ENCODE measurements at places on chromosomes 12 and 14.

GRCh38 chr12:92779902-92780301, 77.1 kb downstream of the PLEKHG7 start:
- DNase-seq: no peak

GRCh38 chr14:105193916-105194782, 13.0 kb upstream of the NUDT14 start:
- peak; percentile 44 for DNase-seq

DNA sequence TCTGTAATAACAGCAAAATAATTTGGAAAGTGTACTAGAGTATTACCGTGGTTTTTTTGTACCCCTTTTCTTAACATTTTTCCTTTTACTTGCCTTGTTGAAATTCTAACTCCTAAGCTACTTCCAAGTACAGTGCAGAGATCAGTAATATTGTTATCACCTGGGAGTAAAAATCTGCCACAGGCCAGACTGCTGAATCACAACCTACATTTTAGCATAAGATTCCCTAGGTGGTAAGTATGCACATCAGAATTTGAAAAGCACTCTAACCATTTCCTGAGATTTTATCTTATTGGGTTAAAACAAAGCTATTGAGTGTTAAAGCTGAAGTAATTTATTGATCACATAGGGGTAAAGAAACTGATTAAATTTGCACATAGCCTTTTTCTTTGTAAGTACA, 55.2 kb upstream of the KCNH3 start:
- DNase-seq: no peak

DNA sequence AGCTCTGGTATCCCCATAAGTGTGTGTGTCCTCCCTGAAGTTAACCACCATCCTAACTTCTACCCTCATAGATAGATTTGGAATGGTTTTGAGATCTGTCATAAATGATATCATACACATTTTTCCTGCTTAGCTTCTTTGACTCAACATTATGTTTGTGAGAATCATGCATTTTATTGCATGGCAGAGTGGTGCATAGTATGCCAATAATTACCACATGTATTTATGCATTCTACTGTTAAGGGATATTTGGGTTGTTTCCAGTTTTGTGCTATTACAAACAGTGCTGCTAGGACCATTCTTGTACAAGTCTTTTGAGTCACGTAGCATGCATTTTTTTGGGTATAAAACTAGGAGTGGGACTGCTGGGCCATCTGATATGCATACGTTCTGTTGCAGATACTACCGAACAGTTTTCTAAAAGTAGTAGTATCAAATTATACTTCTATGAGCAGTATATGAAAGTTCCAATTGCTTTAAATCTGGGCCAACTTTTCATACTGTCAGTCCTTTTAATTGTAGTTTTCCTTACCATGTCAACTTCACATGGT, 13.4 kb downstream of the GRIP1 start:
- DNase-seq: no peak

DNA sequence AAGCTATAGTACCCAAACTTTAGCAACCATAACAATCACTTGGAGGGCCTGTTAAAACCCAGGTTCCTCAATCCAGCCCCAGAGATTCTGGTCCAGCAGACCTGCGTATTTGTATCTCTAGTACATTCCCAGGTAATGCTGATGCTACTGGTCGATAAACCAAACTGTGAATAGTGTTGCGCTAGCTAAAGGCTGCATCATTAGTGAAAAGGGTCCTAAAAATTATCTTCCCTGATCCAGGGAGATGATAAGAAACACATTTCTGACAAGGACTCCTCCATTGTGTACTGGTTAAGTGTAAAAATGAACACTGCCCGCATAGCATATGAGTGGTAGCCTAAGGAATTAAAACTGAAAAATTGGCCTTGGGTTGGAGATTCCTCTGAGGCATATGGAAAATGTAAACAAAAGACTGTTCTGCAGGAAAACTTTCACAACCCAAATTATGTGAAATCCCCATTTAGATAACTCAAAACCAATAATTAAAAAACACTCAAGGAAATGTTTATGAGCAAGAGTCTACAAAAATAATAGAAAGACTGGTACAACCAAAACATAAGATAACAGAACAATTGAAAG, 322.7 kb downstream of the CEP128 start:
- no peak for DNase-seq

- no peak for DNase-seq
Measured at GRCh38 chr12:116153113-116153512, 124.4 kb downstream of the MED13L start.

- DNase-seq: no peak
Measured at GRCh38 chr14:75518625-75519024, 3.6 kb upstream of the BATF start.

GRCh38 chr12:108773798-108774788, 42.8 kb upstream of the CORO1C start:
- DNase-seq: no peak

GRCh38 chr12:66694666-66695613, 16.1 kb upstream of the GRIP1 start:
- DNase-seq: no peak

- no peak for DNase-seq
Measured at GRCh38 chr12:128795530-128796361, 28.0 kb downstream of the SLC15A4 start.

DNA sequence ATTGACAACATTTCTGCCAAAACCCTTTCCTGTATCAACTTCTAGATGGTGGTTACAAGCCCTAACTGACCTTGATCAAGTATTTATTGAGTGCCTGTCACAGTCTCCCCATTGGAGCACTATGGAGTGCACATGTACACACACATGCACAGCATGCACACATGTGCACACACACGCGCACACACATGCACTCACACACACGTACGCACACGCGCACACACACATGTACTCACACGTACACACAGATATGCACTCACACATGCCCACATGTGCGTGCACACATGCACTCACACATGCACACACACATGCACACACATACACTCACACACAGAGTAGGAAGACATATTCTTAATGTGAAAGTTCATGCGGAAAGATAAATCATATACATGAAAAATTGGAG, 43.7 kb downstream of the MYRFL start:
- no peak for DNase-seq

- DNase-seq: peak; percentile 67
Measured at GRCh38 chr12:111812881-111813741, 28.9 kb upstream of the MAPKAPK5 start.

GRCh38 chr12:60847281-60847680, 1251.5 kb downstream of the SLC16A7 start:
- DNase-seq: no peak

DNA sequence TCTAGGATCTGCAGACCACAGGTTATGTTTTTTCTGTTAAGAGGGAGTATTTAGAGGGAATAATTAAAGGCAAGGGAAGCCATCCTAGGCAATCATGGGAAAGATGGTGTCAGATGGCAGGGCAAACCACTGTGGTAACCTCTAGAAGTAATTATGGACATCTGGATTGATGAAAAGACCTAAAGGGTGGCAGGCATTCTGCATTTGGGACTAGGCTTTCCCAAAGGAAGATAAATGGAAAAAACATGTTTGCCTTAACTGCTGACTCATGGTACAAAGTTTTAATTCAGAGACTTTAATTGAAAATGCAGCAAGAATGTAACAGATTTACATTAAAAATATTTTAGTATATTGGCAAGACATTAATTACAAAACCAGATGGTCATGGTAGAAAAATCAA, 88.1 kb downstream of the TMEM30B start:
- DNase-seq: no peak

DNA sequence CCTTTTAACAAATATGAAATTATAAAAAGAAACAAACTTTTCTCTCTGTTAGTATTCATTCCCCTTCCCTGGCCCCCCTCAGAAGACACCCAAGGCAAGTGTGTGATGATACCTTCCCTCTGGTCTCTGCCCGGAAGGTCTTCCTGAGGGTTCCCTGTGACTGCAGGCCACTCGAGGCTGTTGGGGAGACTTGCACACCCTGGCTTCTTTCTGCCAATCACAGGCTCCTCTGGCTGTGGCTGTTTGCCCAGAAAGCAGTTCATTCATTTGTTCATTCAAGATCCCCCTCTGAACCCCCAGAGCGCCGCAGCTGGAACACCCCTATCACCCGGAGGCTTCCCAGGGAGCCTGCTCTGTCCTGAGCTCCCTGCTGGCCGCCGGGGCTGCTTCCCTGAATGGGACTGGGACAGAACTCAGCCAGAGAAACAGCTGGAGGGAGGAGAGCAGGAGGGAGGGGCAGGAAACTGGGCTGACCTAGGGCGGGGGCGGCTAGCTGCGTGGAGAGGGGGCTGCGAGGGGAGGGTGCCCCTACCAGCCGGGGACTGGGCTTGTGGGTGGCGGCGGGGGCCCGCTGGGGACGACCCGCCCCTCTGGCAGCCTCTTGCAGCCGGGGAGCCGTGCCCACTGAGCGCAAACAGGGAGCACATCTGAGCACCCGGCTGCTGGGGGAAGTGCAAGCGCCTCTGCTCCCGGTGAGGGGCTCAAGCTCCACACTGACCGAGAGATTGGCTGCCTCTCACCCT, at the start of gene CMKLR1:
Gene CMKLR1 (minus strand): TSS at position 397 of the 743 bp plus-strand sequence. CDS start 45,720 bp downstream, outside the sequence.
- no peak for DNase-seq

DNA sequence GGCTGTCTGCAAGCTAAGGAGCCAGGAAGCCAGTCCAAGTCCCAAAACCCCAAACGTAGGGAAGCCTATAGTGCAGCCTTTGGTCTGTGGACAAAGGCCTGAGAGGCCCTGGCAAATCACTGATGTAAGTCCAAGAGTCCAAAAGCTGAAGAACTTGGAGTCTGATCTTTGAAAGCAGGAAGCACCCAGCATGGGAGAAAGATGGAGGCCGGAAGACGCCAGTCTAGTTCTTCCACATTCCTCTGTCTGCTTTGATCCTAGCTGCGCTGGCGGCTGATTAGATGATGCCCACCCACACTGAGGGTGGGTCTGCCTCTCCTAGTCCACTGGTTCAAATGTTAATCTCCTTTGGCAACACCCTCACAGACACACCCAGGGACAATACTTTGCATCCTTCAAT, 58.5 kb downstream of the CAPS2 start:
- DNase-seq: no peak

- no peak for DNase-seq
Measured at GRCh38 chr12:112781767-112782166, 9.8 kb upstream of the RPH3A start.

DNA sequence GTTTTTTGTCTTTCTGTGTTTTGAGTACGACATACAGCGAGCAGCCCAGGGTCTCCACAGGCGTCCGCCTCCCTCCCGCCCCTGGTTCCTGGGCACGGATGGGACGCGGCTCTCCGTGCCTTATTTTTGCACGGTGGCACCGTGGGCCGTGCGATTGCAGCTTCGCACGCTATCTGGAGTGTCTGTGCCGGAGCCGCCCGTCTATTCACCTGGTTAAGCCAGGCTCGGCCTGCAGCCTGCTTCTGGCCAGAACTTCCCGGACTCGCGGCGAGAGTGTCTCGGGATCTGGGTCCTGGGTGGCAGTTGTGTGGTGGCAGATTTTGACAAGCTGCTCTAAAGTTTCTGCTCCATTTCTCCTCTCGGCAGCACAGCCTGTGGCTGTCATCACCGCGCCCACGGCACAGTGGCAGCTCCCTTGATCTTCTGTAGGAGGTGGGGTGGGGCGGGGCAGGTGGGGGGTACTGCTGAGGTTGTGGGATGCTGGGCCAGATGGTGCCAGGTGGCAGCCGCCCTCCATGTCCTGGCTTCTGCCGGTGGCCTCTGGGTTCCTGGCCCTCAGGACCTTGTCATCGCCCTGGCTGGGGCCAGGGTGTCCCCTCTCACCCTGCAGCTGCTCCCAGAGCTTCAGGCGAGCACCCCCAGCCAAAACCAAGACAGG, 2.9 kb downstream of the MMP17 start:
- DNase-seq: peak; percentile 44

DNA sequence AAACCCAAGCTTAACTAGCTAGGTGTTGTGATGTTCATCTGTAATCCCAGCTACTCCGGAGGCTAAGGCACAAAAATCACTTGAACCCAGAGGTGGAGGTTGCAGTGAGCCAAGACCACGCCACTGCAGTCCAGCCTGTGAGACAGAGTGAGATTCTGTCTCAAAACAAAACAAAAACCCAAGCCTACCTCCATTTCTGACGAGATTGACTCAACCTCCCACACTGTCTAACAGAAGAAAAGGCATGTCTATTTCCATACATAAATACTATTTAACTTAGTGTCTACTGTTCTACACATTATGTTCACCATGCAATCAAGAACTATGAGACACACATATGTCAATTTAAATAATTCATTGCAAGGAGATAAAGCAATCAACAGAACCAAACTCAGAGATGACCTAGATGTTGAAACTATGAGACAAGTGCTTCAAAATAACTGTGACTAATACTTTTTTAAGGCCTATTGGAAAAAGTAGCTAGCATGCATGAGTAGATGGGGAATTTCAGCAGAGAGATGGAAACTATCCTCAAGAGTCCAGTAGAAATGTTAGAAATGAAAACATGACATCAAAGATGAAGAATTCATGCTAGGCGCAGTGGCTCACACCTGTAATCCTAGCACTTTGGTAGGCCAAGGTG, 75.9 kb upstream of the DHRS4 start:
- peak; percentile 10 for DNase-seq

DNA sequence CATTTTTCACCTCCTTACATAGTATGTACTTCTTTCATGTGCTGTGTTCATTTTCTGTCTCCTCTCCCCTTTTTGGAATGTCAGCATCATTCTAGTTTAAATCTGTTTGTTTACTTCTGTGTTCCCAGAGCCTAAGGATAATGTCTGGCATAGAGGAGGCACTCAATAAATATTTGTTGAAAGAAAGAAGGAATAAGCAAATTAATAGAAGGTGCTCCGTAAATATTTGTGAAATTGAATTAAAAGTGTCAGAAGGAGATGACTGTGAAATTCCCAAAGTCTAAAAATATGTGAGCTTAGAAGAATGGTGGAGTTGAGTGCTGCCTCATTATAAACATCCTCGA, 3.3 kb upstream of the CDKN1B start:
- DNase-seq: no peak

DNA sequence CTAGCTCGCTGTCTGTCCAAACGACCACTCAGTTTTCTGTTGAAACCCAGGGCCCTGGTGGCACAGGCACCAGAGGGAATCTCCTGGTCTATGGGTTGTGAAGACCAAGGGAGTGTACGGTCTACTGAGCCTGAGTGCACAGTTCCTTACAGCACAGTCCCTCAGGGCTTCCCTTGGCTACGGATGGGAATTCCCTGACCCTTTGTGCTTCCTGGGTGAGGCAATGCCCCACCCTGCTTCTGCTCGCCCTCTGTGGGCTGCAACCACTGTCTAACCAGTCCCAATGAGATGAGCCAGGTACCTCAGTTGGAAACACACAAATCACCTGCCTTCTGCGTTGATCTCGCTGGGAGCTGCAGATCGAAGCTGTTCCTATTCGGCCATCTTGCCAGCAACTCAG, 22.6 kb downstream of the GPHN start:
- no peak for DNase-seq

DNA sequence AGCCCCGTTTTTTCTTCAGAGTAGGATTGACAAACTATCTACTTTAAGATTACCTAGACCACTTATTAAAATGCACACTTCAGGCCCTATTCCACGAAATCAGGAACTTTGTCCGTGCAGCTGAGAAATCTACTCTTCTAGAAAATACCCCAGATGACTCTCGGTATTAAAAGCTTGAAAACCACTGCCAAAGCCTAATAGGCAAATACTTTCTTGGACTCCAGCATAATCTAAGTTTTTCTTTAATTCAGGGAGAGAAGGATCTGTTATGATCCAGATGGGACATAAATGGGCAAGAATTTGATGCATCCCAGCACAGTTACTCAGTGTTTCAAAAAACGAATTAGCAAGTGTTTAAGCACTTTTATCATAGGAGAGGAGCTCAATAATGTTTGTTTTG, 94.5 kb downstream of the TMX1 start:
- no peak for DNase-seq

- no peak for DNase-seq
Measured at GRCh38 chr12:58419905-58420304, 478.5 kb downstream of the ATP23 start.
